NCI-H1436 (cell line): ENCODE measurements at places on chromosomes 3 and 15.

GRCh38 chr3:114760679-114761078 lies 386.4 kb downstream of the ZBTB20 start:
- no peak for DNase-seq

GRCh38 chr3:128012050-128012449 lies 40.2 kb upstream of the SEC61A1 start:
- no peak for DNase-seq

DNA sequence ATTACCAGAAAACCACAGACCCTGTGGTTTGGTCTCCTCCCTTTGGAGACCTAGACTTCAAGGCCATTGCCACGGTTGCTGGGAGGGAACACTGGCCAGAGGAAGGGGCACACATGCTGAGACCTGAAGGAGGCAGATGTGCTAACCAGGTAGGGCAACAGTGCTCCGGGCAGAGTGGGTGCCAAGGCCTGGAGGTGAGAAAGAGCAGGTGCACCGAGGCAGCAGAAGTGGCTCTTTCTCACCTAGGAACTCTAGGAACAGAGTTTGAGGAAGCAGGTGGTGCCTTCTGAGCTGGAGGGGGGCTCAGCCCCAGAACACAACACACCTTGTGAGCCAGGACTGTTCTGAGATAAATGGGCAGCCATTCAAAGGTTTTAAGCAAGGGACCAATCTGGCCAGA lies 106.1 kb downstream of the MEGF11 start:
- DNase-seq = no peak

- DNase-seq = no peak
These were observed 314.3 kb upstream of the RASGRP1 start for GRCh38 chr15:38878926-38879325.

GRCh38 chr3:10334042-10334441 lies 13.1 kb upstream of the SEC13 start:
- DNase-seq = no peak
